Effector memory CD8-positive, alpha-beta T cell (primary cell): ENCODE measurements at places on chromosomes 7 and 10.

GRCh38 chr10:22690614-22691431, 23.6 kb downstream of the PIP4K2A start:
- H3K27me3 ChIP-seq = no peaks in the 10 kb centered on the region
- H3K27ac ChIP-seq = peak overlapping the region; percentile 97

- no peak for DNase-seq
- H3K4me3 ChIP-seq = no peak overlapping the region
- peaks cover 15% of the 10 kb centered on the region for H3K4me1 ChIP-seq
- H3K27me3 ChIP-seq = peaks cover 35% of the 10 kb centered on the region
Measured at GRCh38 chr10:5568984-5569383, 44.2 kb downstream of the CALML3 start.

GRCh38 chr7:126211875-126212274, 1040.9 kb downstream of the GRM8 start:
- H3K4me1 ChIP-seq = no peaks in the 10 kb centered on the region
- no peak overlapping the region for H3K4me3 ChIP-seq
- no peaks in the 10 kb centered on the region for H3K36me3 ChIP-seq
- DNase-seq = no peak

DNA sequence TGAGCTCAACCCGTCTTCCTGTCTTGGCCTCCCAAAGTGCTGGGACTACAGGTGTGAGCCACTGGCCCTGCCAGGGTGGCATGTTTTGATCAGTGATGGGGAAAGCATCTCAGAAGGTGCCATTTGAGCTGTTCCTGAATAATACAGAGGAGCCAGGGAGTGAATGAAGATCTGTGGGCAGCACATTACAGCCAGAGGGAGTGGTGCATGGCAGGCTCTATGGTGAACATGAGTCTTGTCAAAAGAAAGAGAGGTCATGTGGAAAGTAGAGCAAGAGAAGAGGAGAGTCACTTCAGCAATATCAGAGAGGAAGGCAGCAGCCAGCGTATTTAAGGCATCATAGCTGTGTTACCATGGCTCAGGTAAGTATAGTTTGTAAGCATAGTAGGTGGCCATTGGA, 275.7 kb upstream of the LRGUK start:
- peaks cover 8% of the 10 kb centered on the region for H3K36me3 ChIP-seq
- no peak overlapping the region for H3K27ac ChIP-seq
- H3K4me1 ChIP-seq = peaks cover 7% of the 10 kb centered on the region
- no peak for DNase-seq
- H3K27me3 ChIP-seq = no peaks in the 10 kb centered on the region

DNA sequence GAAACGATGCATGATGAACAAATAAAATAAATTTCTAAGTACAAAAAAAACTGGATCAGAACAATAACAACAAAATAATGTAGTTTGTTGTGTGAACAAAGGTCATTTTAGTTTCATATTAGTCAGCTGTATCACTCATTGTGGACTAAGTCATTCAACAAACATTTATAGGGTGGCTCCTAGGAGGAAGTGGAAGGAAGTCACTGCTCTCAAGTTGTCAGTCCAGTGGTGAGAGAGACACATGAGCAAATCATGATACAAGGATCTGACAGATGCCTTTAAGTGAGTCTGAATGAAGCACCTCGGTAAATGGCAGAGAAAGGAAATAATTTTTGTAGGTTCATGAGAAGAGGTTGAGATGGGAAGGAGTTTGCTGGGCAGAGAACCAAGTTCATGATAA, 56.8 kb downstream of the EPDR1 start:
- no peaks in the 10 kb centered on the region for H3K4me1 ChIP-seq
- no peaks in the 10 kb centered on the region for H3K36me3 ChIP-seq
- no peak for DNase-seq
- no peak overlapping the region for H3K27ac ChIP-seq
- peaks cover 41% of the 10 kb centered on the region for H3K27me3 ChIP-seq
- no peak overlapping the region for H3K4me3 ChIP-seq

DNA sequence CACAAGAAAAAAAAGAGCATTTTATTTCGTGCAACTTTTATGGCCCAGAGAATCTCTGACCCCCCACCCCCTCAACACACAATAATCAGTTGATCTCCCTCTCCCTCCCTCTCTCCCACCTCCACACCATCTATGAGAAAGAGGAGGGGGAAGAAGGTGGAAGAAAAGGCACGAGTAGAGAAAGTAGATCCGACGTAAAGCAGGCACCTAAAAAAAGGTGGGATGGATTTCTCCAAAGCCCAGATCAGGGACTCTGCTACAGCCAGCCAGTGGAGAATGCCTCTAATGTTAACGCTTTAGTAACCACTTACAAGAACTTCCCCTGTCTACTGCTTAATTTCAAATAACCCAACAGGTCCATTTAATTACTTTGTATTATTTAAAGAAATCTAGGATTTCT, 24.4 kb downstream of the KMT2C start:
- H3K4me3 ChIP-seq = no peak overlapping the region
- no peak for DNase-seq
- H3K4me1 ChIP-seq = peaks cover 15% of the 10 kb centered on the region
- no peak overlapping the region for H3K27ac ChIP-seq
- H3K27me3 ChIP-seq = no peaks in the 10 kb centered on the region

DNA sequence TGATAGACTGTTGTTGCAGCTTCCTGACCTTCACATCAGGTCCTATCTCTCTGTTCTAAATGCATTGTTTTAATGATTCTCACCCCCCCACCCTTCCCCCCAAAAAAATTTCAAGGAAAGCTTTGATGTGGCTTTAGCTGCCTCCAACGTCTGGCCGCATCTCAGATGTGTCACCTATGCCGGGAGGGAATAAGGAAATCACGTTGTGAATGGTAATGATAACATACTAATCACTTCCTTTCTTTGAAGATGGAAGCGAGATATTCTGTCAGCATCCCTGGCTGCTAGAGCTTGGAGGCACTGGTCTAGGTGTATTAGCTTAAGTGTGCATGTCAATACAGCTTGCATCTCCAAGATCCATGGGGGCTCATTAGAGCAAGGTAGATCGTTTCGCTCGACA, 89.6 kb downstream of the VTI1A start:
- no peak for DNase-seq
- no peak overlapping the region for H3K27ac ChIP-seq
- no peaks in the 10 kb centered on the region for H3K27me3 ChIP-seq
- H3K36me3 ChIP-seq = peaks cover 7% of the 10 kb centered on the region

GRCh38 chr7:98105942-98106544, 619 bp upstream of the LMTK2 start:
- H3K4me3 ChIP-seq = peak overlapping the region; percentile 97
- peak overlapping the region; percentile 92 for H3K27ac ChIP-seq
- peaks cover 35% of the 10 kb centered on the region for H3K4me1 ChIP-seq
- no peak for DNase-seq
- peaks cover 13% of the 10 kb centered on the region for H3K27me3 ChIP-seq

GRCh38 chr10:124008681-124009080, 84.7 kb downstream of the CHST15 start:
- H3K4me1 ChIP-seq = peaks cover 4% of the 10 kb centered on the region
- no peak for DNase-seq
- H3K27me3 ChIP-seq = peaks cover 32% of the 10 kb centered on the region
- no peak overlapping the region for H3K4me3 ChIP-seq
- H3K36me3 ChIP-seq = peaks cover 8% of the 10 kb centered on the region

- H3K36me3 ChIP-seq = no peaks in the 10 kb centered on the region
- no peaks in the 10 kb centered on the region for H3K4me1 ChIP-seq
- H3K4me3 ChIP-seq = no peak overlapping the region
- H3K27ac ChIP-seq = no peak overlapping the region
- H3K27me3 ChIP-seq = peaks cover 56% of the 10 kb centered on the region
Measured at GRCh38 chr10:21171936-21172541, 274.9 kb upstream of the NEBL start.

GRCh38 chr10:127921753-127922145, 14.8 kb downstream of the PTPRE start:
- H3K27me3 ChIP-seq = peaks cover 6% of the 10 kb centered on the region
- no peak overlapping the region for H3K27ac ChIP-seq
- peaks cover 5% of the 10 kb centered on the region for H3K4me1 ChIP-seq
- DNase-seq = no peak
- H3K4me3 ChIP-seq = no peak overlapping the region

DNA sequence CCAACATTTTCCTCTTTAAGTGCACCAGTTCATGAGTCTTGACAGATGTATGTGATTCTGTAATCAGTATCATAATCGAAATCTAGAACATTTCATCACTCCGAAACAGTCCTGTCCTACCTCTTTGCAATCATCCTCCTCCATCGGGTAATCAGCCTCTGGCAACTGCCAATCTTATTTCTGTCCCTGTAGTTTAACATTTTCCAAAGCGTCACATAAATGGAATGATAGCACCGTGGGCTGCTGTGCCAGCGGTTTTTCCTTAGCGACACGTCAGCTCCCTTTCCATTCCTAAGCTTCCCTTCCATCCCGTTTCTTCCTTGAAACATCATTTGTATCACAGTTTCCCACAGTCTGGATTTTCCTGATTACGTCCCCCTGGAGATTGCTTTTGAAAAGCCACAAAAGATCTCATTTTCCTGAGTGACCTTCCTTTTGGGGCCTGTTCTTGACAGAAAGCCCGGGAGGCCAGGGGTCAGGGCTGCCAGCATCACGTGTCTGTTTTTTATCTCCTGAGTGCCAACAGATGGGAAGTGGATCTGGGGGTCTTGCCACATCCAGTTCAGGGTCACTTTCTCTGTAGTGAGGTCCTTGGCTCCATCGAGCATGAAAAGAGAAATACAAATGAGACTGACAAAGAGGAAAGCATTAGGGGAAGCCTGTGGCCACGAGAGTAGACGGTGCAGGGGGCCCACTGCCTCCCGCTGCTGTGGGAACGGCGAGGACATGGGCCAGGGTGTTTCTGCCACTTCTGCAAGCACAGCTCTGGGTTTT, 31.6 kb downstream of the TMEM120A start:
- DNase-seq = no peak
- H3K27ac ChIP-seq = no peak overlapping the region
- no peaks in the 10 kb centered on the region for H3K27me3 ChIP-seq
- H3K4me1 ChIP-seq = peaks cover 4% of the 10 kb centered on the region
- no peak overlapping the region for H3K4me3 ChIP-seq

GRCh38 chr10:112950714-112951358, 789 bp downstream of the TCF7L2 start:
- H3K27ac ChIP-seq = peak overlapping the region; percentile 94
- peaks cover 15% of the 10 kb centered on the region for H3K36me3 ChIP-seq
- H3K4me1 ChIP-seq = peaks cover 25% of the 10 kb centered on the region
- H3K27me3 ChIP-seq = no peaks in the 10 kb centered on the region
- H3K4me3 ChIP-seq = peak overlapping the region; percentile 97
- DNase-seq = peak; percentile 9

- H3K27ac ChIP-seq = no peak overlapping the region
- peaks cover 36% of the 10 kb centered on the region for H3K27me3 ChIP-seq
- H3K4me3 ChIP-seq = no peak overlapping the region
- no peaks in the 10 kb centered on the region for H3K4me1 ChIP-seq
Measured at GRCh38 chr10:78516236-78516635, 482.6 kb downstream of the RPS24 start.

DNA sequence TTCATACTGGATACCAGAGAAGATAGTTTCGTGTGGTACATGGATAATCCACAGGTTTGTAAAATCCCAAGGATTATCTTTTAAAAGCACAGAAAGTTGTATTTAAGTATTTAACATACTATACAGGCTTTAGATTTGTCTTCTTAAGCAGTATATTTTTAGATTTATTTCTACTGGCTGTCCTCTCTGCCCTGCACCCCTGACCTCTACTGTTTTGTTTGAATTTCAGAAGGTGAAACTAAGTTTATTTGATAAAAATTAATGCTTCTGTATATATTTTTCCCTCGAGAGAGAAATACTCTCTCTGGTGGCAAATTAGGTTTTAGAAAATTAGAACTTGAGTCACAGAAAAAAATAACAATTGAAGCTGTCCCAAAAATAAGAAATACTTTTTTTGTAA, 18.8 kb downstream of the PLEKHA1 start:
- peaks cover 36% of the 10 kb centered on the region for H3K36me3 ChIP-seq
- H3K4me3 ChIP-seq = no peak overlapping the region
- H3K27me3 ChIP-seq = no peaks in the 10 kb centered on the region
- peaks cover 30% of the 10 kb centered on the region for H3K4me1 ChIP-seq

- no peak overlapping the region for H3K27ac ChIP-seq
- no peak overlapping the region for H3K4me3 ChIP-seq
- H3K36me3 ChIP-seq = no peaks in the 10 kb centered on the region
- no peak for DNase-seq
Measured at GRCh38 chr10:49324711-49325110, 25.7 kb downstream of the C10orf71 start.

DNA sequence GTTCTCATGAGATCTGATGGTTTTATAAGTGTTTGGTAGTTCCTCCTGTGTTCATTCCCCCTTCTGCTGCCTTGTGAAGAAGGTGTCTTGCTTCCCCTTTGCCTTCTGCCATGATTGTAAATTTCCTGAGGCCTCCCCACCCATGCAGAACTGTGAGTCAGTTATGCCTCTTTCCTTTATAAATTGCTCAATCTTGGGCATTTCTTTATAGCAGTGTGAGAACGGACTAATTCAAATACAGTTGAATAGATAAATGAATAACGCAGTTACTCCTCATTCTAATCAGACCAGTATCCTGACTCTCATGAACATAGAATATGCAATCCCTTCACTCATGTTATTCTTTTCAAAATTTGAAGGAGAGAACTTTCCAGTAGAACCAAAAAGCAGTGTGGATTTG, 375.0 kb upstream of the FZD8 start:
- H3K4me1 ChIP-seq = no peaks in the 10 kb centered on the region
- H3K36me3 ChIP-seq = peaks cover 3% of the 10 kb centered on the region
- H3K27ac ChIP-seq = no peak overlapping the region
- H3K4me3 ChIP-seq = no peak overlapping the region

GRCh38 chr7:90773269-90773668, 177.1 kb downstream of the CDK14 start:
- DNase-seq = no peak
- H3K4me1 ChIP-seq = no peaks in the 10 kb centered on the region
- H3K36me3 ChIP-seq = no peaks in the 10 kb centered on the region

- H3K27ac ChIP-seq = no peak within 1 kb of the TSS
- H3K4me1 ChIP-seq = no peaks in the 10 kb centered on the region
- peaks cover 76% of the 10 kb centered on the region for H3K27me3 ChIP-seq
- no peaks in the 10 kb centered on the region for H3K36me3 ChIP-seq
Measured at GRCh38 chr10:104641187-104641936, at the start of gene SORCS3. TSS of gene SORCS3 (plus strand) at chr10:104641290.

DNA sequence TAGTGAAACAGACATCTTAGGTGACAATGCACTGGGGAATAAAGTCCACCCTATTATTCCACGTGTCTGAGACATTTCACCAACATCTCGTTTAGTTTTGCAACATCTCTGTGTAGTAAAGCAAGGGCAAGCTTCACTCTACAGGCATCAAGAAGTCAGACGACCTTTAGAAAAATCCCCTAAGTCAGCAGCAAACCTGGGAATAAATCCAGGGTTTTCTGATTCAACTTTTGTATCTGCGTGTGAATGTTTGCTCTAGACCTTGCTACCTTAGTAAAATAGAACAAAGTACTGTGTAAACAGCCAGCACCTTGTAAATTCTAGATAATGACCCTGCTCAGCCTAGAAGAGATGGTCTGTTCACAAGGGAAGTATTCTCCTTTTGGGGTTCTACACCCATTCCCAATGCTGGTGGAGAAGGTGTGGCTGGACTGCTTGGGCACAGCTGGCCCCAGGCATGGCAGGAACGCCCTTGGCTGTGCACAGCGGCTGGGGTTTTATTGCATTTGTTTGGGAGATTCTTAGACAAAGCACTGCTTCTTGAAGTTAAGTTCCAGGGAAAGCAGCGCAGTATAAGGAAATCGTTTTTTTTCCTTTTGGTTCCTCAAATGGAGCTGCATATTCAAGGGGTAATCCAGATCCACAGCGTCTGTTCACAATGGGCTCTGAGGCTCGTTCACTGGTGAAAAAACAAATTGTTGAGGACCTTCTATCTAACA, 38.3 kb upstream of the GALNTL5 start:
- no peaks in the 10 kb centered on the region for H3K36me3 ChIP-seq
- no peak overlapping the region for H3K27ac ChIP-seq
- H3K4me3 ChIP-seq = no peak overlapping the region
- DNase-seq = no peak
